Breast epithelium (tissue), 4 donors: ENCODE measurements at places on chromosomes 6 and 20. TPM values are rescaled to one million over a fixed set of nuclear protein-coding genes. Genes with fewer than 3 reads are reported as not detected.

Gene ZNF391
- total RNA-seq, result 5.9 TPM

Gene KIAA1755
- total RNA-seq, result 5.1 TPM

Gene HAO1
- not detected for total RNA-seq

DNA sequence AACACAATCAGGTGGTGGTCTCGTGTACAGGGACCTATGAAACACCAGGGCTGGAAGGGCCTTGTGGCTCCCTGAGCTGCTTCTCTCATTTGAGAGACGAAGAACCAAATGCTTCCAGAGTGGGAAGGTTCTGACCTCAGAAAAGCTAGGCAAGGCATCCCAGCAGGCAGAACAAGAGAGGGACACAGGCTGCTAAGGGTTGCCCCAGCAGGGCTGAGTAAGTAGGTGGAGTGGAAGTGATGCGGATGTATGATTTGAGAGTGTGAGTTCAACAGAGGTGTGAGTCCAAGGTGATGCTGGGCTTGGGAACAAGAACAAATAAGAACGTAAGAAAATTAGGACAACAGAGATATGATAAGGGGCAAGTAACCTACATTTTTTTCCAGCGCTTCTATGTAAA is 147.8 kb downstream of the BACH2 start:
- H3K4me3 ChIP-seq, result no peak overlapping the region
- no peaks in the 10 kb centered on the region for H3K4me1 ChIP-seq
- DNase-seq, result no peak
- H3K27me3 ChIP-seq, result no peaks in the 10 kb centered on the region

GRCh38 chr20:33131949-33132473 is 35.9 kb upstream of the BPIFA2 start:
- no peak for DNase-seq
- no peaks in the 10 kb centered on the region for H3K4me1 ChIP-seq
- H3K36me3 ChIP-seq, result no peaks in the 10 kb centered on the region

DNA sequence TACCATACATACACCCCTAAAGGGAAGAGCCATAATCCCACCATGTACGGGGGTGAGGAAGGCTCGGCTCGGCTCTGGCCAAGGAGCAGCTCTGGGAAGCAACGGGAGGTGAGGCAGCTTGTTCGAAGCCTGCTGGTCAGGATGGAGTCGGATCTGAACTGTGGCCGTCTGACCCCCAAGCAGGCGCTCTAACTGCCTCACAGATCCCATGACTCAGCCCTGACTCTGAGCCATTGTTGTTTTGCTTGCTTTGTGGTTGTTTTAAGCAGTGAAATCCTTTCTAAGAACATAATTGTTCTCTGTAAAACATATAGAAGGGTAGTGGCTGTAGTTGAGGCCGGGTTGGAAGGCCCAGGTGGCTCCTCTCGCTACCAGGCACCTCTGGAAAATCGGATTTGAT is 10.9 kb downstream of the C6orf132 start:
- H3K27me3 ChIP-seq, result no peaks in the 10 kb centered on the region
- DNase-seq, result no peak
- H3K36me3 ChIP-seq, result no peaks in the 10 kb centered on the region

- H3K4me1 ChIP-seq, result no peaks in the 10 kb centered on the region
- H3K27me3 ChIP-seq, result no peaks in the 10 kb centered on the region
- DNase-seq, result no peak
- H3K4me3 ChIP-seq, result no peak overlapping the region
Observed at GRCh38 chr6:775863-776262, 82.9 kb upstream of the EXOC2 start.

- no peak overlapping the region for H3K4me3 ChIP-seq
- no peaks in the 10 kb centered on the region for H3K27me3 ChIP-seq
- H3K4me1 ChIP-seq, result no peaks in the 10 kb centered on the region
- no peak overlapping the region for H3K27ac ChIP-seq
- no peaks in the 10 kb centered on the region for H3K36me3 ChIP-seq
Observed at GRCh38 chr6:90187437-90188121, 109.1 kb downstream of the BACH2 start.

GRCh38 chr6:2244261-2245102 is 923 bp downstream of the GMDS start:
- no peaks in the 10 kb centered on the region for H3K36me3 ChIP-seq
- peak overlapping the region; percentile 97 for H3K4me3 ChIP-seq
- H3K27me3 ChIP-seq, result no peaks in the 10 kb centered on the region
- H3K4me1 ChIP-seq, result no peaks in the 10 kb centered on the region
- DNase-seq, result no peak

GRCh38 chr20:63979557-63980316 is at the start of gene SAMD10:
TSS of gene SAMD10 (minus strand) at chr20:63979642. CDS start at chr20:63979467, 175 bp downstream.
- peaks cover 13% of the 10 kb centered on the region for H3K4me1 ChIP-seq
- no peaks in the 10 kb centered on the region for H3K36me3 ChIP-seq
- no peak for DNase-seq
- H3K27ac ChIP-seq, result peak within 1 kb of the TSS; percentile 92
- H3K27me3 ChIP-seq, result no peaks in the 10 kb centered on the region
- peak within 1 kb of the TSS; percentile 99 for H3K4me3 ChIP-seq

GRCh38 chr20:21936720-21937380 is 231.4 kb downstream of the PAX1 start:
- no peak overlapping the region for H3K27ac ChIP-seq
- H3K36me3 ChIP-seq, result no peaks in the 10 kb centered on the region
- DNase-seq, result no peak
- no peaks in the 10 kb centered on the region for H3K4me1 ChIP-seq

DNA sequence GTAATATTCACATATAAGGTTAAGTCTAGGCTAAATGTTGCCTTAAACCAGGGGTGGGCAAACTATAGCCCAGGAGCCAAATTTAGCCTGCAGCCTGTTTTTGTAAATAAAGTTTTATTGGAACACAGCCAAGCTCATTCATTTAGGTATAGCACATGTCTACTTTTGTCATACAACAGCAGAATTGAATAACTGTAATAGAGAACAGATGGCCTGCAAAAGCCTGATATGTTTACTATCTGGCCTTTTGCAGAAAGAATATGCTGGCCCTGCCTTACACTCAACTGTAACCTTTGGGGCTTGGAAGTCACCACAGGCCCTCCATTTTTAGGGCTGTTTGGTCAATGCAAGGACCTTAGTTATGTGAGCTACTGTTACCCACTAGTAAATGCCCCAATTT is 17.7 kb upstream of the BCLAF1 start:
- H3K36me3 ChIP-seq, result no peaks in the 10 kb centered on the region
- no peaks in the 10 kb centered on the region for H3K4me1 ChIP-seq
- H3K4me3 ChIP-seq, result no peak overlapping the region
- no peak for DNase-seq

DNA sequence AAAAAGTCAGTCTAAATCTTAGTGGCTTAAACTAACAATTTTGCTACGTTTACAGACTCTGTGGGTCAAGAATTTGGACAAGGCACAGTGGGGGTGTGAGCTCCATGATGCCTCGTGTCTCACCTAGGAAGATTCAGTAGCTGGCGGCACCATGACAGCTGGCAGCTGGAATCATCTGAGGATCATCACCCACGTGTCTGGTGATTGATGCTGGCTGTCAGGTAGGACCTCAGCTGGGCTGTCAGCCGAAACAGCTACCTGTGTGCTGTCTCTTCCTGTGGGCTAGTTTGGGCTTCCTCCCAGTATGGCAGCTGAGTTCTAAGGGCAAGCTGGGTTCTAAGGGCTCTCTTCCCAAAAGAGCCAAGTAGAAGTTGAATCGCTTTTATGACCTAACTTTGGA is 26.4 kb upstream of the DLGAP4 start:
- H3K4me1 ChIP-seq, result no peaks in the 10 kb centered on the region
- no peak for DNase-seq
- H3K27ac ChIP-seq, result no peak overlapping the region
- peaks cover under 1% of the 10 kb centered on the region for H3K27me3 ChIP-seq

DNA sequence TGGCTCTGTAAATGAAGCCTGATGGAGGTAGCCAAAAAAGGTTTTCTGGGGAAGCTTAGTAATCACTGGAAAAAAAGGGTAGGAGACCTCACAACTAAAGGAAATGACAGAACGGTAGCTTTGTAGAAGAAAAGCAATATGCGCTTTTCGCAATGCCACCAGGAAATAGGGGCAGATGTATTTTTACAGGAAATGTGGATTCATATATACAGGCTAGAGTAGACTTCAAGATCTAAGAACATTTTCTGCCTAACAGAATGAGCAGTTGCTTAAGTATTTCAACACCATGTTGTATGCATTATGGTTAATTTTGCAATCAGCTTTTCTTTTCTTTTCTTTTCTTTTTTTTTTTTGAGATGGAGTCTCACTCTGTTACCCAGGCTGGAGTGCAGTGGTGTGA is 219.6 kb downstream of the CD83 start:
- H3K4me1 ChIP-seq, result no peaks in the 10 kb centered on the region
- no peak for DNase-seq
- H3K36me3 ChIP-seq, result no peaks in the 10 kb centered on the region
- no peaks in the 10 kb centered on the region for H3K27me3 ChIP-seq
- no peak overlapping the region for H3K27ac ChIP-seq

DNA sequence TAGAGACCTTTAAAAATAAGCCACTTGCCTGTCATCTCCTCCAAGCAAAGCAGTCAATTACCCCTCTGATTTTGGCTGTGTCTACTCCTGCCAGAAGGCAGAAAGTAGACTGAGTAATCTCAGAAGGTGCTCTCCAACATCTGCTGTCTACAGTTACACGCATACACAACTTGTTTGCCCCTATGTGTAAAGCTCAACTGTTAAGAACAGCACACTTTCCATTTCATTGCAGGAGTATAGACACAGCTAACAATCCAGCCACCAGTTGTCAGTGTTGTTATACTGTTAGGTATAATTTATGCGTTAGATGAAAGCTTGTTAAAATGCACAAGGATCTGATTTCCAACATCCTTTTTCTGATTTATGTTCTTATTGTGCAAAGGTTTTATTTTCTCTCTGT is 88.2 kb downstream of the SAMD3 start:
- H3K27me3 ChIP-seq, result no peaks in the 10 kb centered on the region
- no peak for DNase-seq
- H3K27ac ChIP-seq, result no peak overlapping the region
- no peaks in the 10 kb centered on the region for H3K4me1 ChIP-seq
- no peaks in the 10 kb centered on the region for H3K36me3 ChIP-seq

- peak overlapping the region; percentile 100 for H3K27ac ChIP-seq
Observed at GRCh38 chr6:27836783-27837624, 75.2 kb downstream of the OR2B2 start.

DNA sequence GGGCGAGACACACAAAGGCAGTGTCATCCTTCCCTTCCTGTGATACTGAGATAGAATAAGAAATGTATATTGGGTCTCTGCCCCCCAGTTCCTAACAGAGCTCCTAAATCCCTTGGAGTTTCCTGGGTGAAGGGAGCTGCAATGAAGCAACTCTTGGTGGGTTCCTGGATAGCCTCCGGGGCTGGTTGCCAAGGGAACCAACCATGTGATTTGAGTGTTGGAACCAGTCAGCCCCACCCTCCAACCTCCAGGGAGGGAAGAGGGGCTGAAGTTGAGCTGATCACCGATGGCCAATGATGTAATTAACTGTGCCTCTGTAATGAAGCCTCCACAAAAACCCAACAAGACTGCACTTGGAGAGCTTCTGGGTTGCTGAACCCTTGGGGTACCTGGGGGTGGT is 116.6 kb downstream of the SLC22A3 start:
- no peaks in the 10 kb centered on the region for H3K4me1 ChIP-seq
- no peak overlapping the region for H3K27ac ChIP-seq
- H3K4me3 ChIP-seq, result no peak overlapping the region
